ENCODE measurements at places on chromosomes 11 and 22. TPM values are rescaled to one million over a fixed set of nuclear protein-coding genes. Genes with fewer than 3 reads are reported as not detected.

The RPS6KA4 gene
- 9.4 TPM for total RNA-seq

DNA sequence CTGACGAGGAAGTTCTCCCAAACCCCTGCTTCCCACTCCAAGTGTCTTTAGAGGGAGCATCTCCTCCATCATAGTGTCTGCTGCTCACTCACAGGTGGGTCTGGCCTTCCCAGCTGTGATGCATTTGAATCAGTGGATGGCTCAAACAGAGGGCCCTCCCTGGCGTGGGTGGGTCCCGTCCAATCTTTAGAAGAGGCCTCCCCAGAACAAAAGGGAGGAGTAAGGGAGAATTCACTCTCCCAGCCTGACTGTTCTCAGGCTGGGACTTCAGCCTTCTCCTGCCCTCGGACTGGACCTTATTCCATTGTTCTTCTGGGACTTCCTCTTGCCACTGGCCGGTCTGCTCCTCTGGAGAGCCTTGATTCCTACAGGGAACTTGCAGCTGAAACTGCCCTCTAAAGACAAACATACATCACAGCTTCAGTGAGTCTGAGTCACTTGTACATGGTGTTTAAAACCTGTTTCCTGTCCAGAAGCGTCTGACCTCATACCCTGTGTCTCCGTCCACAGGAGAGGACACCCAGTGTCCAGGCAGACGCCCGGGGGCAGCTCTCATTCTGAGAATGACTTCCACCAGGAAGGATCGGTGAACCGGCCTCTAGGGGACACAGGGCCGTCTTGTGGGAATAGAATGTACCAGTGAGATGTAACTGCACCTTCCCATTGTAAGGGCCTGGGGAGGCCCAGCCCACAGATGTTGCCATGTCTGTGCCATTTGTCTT, 234.7 kb downstream of the BRD1 start:
- no peak for DNase-seq

DNA sequence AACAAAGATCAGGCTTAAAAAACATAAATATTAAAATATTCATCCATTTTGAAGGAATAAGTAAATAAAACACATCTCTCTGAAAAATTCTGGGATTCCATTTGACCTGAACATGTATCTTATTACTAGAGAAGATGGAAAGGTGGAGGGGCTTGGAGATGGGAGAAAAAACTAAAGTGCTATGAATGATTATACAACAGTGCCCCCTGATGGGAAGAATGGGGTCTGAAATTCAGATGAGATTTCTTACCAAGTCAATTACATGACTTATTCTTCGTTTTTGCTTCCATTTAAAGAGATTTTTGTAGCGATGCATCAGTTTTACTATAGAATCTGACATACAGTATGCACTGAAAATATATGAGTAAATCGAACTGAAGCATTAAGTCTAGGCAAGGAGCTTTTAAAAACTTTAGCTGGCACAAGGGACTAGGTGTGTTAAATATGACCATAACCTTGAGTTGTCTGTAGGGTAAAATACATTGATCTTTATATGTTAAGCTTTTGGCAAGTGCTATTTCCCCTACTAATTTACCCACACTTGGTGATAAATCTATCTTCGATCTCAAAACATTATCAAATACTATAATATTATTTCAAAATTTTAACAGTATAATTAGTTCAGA, 718.8 kb downstream of the CNTN5 start:
- DNase-seq: no peak

GRCh38 chr22:30609260-30610185, 2.5 kb downstream of the TCN2 start:
- no peak for DNase-seq

GRCh38 chr22:49112661-49113626, 714.7 kb downstream of the BRD1 start:
- DNase-seq: no peak

- DNase-seq: no peak
These were observed 127.6 kb upstream of the PARVA start for GRCh38 chr11:12249590-12250260.

DNA sequence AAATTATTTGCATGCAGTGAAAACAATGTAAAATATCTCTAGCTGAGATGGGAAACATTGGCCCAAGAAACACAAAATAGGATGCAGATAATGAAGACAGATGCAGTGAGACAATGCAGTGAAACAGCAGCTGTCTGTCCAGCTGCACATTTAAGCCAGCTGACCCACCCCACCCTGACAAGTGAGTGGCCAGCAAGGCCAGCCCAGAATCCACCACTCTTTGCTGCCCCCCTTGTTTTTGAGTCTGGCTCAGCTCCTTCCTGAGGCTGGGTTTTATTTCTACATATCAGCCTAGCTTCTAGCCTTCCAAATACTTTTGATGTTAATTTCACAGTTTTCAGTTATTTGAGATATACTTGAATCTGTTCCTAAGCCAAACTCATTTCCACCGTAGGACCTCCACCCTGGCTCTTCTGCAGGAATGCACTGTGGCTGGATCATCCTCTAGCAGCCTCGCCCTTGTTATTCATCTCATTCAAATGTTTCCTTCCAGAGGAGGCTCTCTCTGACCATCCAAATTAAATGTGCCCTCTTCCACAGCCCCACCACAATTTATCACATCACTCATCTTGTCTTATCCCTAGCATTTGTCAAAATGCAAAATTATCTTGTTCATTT, 154.1 kb upstream of the POU2AF2 start:
- no peak for DNase-seq

- peak; percentile 53 for DNase-seq
These were observed 14.5 kb upstream of the P4HA3 start for GRCh38 chr11:74325649-74326645.

GRCh38 chr11:123582992-123583504, 71.4 kb downstream of the SCN3B start:
- DNase-seq: no peak

- DNase-seq: no peak
These were observed 19.8 kb upstream of the PRAME start for GRCh38 chr22:22578702-22579424.

The ZBTB16 gene
- total RNA-seq: 3.7 TPM

- no peak for DNase-seq
These were observed 4.7 kb downstream of the SYT7 start for GRCh38 chr11:61575886-61576861.
